ENCODE measurements at places on chromosomes 12 and 14.
A peak's percentile ranks its signal among the peaks of the same experiment; 100 is the strongest.

- DNase-seq = no peak
Measured at GRCh38 chr14:106844608-106845285, 1318.4 kb downstream of the TMEM121 start.

DNA sequence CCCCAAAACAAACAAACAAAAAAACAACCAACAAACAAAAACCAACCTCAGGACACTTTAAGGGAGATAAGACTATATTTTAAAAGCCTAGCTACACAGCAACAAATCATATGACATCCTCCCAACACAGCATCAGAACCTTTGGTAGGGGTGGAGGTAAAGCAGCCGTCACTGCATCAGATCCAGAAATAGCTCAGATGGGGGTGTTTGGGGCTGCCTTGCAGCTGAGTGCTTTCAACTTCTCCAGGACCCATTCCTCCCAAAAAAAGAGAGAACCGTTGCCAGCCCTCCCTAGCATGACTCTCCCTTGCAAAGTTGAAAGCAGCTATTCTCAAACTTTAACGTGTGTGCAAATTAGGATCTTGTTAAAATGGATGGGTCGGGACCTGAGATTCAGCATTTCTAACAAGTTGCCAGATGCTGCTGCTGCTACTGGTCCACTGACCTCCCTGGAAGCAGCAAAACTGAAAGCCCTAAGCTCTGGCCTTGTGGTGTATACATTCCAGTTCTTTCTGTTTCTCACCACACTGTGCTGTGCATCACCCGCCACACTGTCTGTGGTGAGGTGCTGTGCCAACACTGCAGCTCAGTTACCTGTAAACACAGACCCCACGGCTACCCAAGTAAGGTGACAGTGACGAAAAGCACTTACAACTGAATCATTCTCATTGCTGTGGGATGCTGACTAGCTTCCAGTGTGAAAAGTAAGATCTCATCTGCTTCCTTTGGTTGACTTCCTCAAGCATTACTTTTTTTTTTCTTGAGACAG is 54.0 kb downstream of the SLC38A1 start:
- no peak for DNase-seq

- no peak for DNase-seq
Measured at GRCh38 chr12:38160318-38161122, 156.1 kb upstream of the ALG10B start.

DNA sequence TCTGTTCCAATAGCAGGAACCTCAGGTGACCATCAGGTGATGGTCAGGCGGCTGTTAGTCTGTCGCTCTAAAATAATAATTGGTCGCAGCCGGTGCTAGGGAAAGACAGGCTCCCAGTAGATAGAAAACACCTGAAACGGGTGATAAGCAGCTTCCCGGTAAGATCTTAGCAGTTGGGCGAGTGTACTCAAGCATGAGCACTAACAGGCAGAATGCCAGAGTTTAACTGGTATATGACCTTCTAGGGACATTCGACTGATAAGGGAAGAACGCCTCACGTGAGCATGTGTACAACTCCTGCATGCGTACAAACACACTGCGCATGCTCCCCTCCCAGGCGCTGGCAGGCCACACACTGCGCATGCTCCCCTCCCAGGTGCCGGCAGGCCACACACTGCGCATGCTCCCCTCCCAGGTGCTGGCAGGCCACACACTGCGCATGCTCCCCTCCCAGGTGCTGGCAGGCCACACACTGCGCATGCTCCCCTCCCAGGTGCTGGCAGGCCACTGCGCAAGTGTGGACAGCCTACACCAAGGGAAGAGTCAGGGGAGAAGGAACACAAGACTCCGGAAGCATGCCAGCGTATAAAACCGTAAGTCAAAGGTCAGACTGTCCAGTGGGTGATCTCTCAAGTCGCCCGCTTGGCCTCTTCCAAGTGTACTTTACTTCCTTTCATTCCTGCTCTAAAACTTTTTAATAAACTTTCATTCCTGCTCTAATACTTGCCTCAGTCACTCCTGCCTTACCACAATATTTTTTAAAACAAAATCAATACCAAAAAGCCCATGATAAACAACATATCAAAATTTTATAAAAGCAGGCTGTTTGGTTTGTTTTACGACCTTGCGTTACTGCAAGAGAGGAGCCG is 24.5 kb downstream of the GPRC5D start:
- peak; percentile 77 for DNase-seq

- no peak for DNase-seq
Measured at GRCh38 chr12:5593086-5593485, 161.2 kb downstream of the NTF3 start.

DNA sequence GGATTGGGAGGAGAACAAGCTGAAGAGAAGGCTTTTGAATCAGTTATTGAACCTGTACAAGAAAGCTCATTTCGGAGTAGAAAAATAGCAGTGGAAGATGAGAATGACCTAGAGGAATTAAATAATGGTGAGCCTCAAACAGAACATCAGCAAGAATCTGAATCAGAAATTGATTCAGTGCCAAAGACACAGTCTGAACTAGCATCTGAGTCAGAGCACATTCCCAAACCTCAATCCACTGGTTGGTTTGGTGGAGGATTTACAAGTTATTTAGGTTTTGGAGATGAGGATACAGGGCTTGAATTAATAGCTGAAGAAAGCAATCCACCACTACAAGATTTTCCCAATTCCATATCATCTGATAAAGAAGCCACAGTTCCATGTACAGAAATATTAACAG is 13.5 kb downstream of the MIA2 start:
- peak; percentile 84 for DNase-seq

DNA sequence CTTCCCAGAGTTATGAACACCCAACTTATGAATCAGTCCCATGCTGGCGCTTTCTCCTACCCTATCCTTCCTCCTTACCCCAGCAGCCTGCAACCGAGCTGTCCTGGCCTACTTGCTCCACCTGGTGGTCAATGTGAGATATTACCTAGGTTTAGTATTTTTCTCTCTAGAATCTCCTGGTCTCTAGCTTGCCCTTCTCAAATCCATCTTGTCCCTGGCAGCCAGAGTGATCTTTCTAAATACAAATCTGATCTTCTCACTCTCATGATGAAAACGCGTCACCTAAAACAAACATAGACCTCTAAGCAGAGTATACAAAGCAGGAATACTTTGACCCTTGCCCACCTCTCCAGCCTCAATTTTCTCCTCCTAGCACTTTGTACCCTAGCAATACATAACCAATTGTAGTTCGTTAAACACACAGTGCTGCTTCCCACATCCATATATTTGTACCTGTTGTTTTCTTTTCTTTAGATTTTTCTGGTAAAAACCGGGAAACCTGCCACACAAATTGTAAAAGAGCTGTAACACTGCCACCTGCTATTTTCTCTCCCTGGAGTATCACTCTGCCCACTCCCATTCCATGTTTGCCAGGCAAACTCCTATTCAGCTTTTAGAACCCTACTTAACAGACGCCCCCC is 20.0 kb upstream of the TCP11L2 start:
- peak; percentile 78 for DNase-seq

All from fibroblast of pulmonary artery (primary cell).